Stimulated activated CD4-positive, alpha-beta T cell treated with anti-CD3 and anti-CD28 coated beads, Interleukin-12 subunit alpha, Interleukin-12 subunit beta, amount 100 ng/mL, for 24 hours (primary cell): ENCODE measurements at places on chromosomes 16 and 17.
A peak's percentile ranks its signal among the peaks of the same experiment; 100 is the strongest.

DNA sequence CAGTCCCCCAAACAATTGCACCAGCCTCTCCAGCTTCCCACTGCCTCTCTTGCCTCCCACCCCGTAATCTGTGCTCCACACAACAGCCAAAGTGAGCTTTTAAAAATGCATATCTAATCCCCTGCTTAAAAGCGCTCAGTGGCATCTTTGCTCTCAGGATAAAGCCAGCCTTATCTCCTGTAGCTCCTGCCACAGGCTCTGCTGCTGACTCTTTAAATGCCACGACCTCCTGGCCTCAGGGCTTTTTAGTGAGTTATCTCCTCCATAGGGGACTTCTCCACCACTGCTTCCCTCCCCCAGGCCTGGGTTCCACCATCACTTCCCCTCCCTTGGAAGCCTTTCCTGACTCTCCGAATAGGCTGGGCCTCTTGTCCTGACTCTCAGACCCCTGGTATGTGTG, 98.6 kb downstream of the GNAO1 start:
- no peak for DNase-seq

DNA sequence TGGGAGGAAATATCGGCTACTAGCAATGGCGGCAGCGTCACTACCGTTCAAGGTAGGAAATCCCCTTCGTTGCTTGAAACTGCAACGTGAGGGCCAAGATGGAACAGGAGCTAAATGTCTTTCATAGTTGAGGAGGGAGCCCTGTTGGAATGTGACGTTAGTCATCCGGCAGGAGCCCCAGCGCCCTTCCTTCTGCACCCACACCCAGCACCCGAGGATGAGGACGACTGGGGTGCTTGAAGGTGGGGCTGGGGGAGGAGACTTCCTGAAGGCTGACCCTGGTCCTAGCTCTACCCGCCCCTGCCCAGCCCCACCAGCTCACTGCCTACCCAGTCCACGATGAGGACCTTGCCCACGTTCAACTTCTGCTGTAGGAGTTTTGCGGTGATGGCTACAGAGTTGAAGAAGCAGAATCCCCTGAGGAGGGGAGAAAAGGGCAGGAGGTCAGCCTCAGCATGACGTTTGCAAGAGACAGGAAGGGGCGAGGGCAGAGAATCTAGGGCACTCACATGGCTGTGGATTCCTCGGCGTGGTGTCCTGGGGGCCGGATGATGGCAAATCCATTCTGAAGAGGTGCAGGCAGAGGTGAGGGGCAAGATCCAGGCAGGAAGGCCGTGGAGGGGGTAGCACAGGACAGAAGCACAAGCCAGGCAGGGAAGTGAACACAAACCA, 11.9 kb downstream of the G6PC3 start:
- no peak for DNase-seq

- DNase-seq = no peak
These were observed 274.9 kb downstream of the HAPSTR1 start for GRCh38 chr16:9366048-9366969.

DNA sequence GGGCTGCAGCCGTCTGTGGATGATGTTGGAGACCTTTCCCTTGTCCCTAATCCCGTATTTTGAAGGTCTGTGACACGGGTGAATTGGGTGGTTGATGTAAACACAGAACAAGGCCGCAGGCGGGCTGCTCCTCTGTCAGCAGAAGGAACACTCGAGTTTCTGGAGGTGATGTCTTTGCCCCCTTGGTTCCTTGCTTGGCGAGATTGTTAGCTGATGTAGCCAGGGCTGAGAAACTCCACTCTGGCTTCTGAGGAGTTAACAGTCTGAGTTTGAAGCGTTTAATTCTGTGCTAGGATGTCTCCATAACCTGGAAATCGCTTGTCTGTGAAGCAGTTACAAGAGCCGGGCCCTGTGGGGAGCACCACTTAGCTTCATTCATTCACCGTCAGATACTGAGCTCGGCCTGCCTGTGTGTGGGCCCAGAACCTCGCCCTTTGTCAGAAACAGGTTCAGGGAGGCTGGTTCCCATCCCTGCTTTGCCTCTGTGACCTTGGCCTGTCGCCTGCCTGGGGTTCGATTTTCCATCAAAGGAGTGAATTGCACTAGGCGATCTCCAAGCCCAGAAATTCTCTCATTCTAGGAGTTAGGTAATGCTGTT, 1.3 kb downstream of the MAPK8IP3 start:
- DNase-seq = no peak

GRCh38 chr17:35460354-35460851, 11.8 kb upstream of the SLFN13 start:
- DNase-seq = no peak

- DNase-seq = no peak
These were observed 75.8 kb downstream of the AXIN2 start for GRCh38 chr17:65485388-65486299.

- no peak for DNase-seq
These were observed at the start of gene CPNE7 for GRCh38 chr16:89575247-89576152. Gene CPNE7 (plus strand): TSS chr16:89575758. CDS start chr16:89575898, 140 bp downstream.

GRCh38 chr17:79146562-79146961, 71.9 kb downstream of the ENGASE start:
- DNase-seq = no peak

- no peak for DNase-seq
These were observed 50.3 kb downstream of the N4BP1 start for GRCh38 chr16:48559462-48560211.

DNA sequence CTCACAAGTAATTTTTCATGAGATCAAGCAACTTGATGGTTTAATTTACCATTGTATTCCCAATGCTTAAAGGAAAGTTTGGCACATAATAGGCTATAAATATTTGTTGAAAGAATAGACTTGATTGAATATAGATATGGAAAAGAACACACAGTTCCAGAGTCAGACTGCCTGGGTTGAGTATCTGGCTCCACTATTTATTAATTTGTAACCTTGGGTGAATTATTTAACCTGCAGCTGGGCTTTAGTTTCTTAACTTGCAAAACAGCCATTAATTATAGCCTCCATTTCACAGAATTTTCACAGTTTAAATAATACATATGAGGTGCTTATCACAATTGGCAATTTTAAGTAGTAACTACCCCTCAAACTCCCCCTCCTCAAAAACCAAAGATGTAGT, 73.6 kb downstream of the NCOR1 start:
- no peak for DNase-seq

- peak; percentile 70 for DNase-seq
These were observed 1.2 kb downstream of the GPR142 start for GRCh38 chr17:74368341-74369081.

DNA sequence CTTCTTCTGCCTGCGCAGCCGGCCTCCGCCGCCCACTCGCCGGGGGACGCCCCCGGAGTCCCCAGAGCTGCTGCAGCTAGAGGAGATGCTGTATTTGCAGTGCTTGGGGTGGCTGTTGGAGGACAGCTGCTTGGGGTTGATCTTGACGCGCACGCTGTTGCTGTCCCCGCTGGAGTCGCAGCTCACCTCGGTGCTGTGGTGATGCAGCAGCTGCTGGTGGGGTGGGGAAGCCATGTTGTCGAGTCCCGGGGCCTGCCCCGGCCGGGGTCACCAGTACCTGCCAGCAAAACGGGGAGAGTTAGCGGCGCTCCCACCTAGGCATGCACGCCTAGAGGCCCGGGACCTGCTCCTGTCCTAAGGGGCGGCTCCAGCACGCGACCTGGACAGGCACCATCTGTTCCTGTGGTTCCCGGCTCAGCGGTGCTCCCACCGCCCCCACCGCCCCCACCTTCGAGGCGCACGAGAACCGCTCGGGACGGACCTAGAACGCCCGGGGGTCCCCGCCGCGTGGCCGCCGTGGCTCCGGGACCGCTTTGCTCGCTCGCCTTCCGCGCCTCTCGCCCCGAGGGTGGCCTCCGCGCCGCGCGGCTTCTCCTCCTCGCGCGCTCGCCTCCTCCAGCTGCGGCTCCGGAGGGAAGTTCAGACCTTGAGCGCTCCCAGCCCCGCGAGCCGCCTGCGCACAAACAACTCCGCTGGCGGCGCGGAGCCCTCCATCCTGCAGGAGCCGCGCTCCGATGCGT, 863 bp downstream of the ADCY9 start:
- DNase-seq = peak; percentile 19

DNA sequence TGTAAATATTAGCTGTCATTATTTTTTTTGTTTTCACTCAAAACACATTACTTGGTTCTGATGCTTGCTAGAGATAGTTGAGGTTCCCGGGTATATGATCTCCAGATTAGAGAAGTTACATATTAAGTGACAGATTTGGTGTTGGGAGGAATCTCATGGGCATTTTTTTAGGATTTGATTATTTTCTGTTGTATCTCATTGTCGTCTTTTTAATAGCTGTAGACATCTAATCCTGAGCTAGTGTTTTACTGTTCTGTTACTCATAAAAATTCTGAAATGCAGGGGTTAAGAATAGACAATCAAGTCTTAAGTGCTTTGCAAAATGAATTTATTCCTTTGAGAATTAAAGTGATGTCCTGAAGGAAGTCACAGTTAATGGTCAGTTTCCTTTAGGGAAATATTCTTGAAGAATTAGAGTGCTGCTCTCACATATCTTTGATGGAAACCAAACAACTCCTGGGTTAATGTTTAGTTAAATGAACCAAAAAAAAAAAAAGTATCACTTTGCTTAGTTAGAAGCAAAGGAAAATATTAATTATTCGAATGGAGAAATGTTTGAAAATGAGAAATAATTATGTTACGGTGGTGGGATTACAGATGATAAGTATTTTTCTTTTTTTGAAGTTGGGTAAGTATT, 251.7 kb upstream of the CACNG5 start:
- no peak for DNase-seq

DNA sequence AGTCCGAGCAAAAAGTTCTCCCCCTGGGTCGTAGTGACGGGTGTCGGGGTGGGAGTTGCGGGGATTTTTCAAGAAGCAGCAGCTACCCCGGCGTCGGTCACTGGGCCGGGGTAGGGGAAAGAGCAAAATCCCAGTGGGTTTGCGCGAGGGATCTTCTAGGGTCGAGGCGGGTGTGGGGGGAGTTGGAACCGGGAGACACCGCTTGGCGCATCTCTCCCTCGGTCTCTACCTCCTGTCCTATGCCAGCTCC, 2.3 kb upstream of the UBTF start:
- DNase-seq = no peak
